Activated naive CD4-positive, alpha-beta T cell treated with anti-CD3 and anti-CD28 coated beads, Interleukin-2, amount 10 ng/mL, durations not matched to agents 7 days and 5 days (primary cell): ENCODE measurements at places on chromosomes 4 and X.

- no peak for DNase-seq
These were observed 960.8 kb upstream of the PRKX start for GRCh38 chrX:4674028-4674782.

DNA sequence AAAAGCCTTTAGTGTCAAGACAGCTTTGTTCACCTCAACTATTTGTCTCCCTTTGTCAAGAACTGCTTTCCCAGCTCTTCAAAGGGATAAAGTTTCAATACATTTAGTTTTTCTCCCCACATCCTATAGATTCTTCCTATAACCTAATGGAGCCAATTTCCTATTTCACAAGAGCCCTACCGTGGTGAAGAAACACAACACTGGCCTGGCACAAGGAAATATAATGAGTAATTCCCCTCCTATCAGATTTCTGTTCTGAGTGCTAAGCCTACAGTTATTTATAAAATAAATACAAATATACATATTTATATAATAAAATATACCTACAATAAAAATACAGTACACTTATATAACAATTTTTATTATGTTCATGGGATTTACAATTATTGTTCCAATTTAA is 89.9 kb downstream of the SHISA3 start:
- DNase-seq, result no peak

DNA sequence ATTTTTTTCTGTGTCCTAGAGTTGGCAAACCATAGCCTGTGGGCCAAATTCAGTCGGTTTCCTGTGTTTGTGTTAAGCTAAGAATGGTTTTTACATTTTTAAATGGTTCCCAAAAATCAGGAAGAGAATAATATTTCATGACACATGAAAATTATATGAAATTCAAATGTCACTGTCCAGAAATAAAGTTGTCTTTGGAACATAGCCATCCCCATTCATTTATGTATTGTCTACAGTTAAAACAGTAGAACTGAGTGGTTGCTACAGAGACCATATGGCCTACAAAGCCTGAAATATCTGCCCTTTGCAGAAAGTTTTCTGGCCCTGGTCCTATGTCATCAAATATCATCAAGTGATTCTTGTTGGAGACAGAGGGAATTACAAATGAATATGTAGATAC is 15.5 kb downstream of the FRMPD4 start:
- DNase-seq, result no peak

DNA sequence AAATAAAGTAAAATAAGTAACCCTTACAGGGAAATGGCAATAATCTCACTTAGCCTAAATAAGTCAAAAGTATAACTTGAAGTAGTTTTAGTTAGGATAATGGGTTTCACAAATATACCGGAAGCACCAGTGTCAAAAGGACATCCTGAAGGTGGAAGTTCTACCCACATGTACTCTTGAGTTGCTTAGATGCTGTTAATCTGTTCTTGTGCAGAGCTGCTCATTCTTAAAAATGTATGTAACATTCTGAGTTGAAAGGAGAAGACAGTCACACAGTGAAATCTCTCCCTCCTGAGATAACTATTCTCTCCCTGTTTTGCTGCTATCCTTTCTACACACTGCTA is 11.2 kb upstream of the CCNG2 start:
- DNase-seq, result no peak

DNA sequence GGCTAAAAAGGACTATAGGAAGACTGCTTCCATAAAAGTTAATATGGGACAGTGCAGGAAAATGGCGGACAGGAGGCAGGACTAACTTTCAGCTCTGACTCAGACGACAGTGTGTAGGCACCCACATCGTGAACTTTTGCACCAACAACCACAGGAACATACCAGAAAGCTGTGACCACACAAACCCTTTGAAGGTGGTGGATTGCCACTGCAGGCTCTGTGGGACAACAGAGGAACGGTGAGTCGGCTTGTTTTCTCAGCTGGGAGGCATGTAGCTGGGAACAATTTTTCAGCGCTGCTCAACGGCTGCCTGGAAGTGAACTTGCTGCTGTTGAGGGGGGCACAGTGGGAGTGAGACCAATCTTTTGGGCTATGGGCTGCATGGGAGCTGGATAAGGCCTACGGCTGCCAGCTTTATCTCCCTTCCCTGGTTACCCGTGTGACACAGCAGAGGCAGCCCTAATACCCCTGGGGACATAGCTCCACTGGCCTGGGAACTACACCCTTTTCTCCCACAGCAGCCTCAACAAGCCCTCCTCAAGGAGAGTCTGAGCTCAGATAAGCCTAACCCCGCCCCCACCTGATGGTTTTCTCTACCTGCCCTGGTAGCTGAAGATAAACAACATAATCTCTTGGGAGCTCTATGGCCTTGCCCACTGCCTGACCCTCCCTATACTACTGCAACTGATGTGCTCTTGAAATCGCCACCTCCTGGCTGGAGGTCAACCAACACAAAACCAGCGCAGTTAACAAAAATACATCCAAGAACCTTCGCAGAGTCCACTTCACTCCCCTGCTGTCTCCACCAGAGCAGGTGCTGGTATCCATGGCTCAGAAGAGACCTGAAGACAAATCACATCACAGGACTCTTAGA is 1537.0 kb downstream of the C4orf33 start:
- DNase-seq, result no peak

DNA sequence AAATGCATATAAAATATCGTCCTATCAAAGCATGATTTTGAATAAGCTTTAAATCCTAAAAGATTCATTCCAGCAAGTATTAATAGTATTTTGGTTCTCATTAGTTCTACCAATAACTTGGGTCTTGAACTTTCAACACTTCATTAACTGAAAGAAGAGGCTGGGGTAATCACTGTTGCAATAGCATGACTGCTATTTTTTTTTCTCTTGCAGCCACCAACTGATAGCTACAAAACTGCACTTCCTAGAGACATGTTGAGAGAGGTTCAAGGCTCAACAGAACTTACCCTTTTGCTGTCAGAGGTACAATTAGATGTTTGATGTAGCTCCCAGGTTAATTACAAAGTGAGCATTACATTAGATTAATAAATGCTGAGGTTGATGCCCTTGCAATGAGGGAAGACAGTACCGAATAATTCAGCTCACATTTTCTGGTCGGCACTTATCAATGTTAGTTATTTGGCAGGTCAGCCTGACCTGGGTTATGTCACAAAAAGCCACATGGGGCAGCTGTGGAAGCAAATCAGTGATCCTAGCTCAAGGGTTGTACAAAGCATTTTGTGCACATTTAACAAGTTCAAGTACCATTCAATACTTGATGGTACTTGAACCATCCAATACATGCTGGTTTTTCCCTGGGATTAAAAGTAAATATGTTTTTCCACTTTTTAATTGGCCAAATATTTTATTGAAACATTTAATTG is 29.9 kb upstream of the TET2 start:
- DNase-seq, result no peak

GRCh38 chr4:76486588-76487276 is 51.7 kb downstream of the SHROOM3 start:
- DNase-seq, result no peak

GRCh38 chr4:14842964-14843630 is 159.2 kb upstream of the CPEB2 start:
- DNase-seq, result no peak

GRCh38 chr4:54843946-54844345 is 186.2 kb downstream of the KIT start:
- DNase-seq, result no peak

DNA sequence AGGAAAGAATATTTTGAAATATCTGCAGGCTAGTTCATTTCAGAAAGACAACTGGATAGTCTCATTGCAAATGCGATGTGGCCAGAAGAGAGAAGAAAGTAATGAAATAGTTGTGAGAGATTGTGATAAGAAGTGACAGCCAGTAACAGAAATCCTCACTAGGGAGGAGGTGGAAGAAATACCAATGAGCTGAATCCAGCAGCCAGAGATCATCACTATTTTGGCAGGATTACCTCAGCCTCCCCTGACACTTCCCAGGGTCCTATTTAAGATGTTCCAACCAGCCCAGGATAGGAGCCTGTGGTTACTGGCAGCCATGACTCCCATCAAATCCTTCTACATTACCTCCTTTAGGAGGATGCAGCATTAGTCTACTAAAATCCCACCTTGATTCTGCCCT is 76.7 kb upstream of the ARHGAP24 start:
- no peak for DNase-seq

GRCh38 chr4:138259824-138260223 is 17.7 kb upstream of the SLC7A11 start:
- DNase-seq, result no peak
